ENCODE measurements at places on chromosomes 2 and 18.

DNA sequence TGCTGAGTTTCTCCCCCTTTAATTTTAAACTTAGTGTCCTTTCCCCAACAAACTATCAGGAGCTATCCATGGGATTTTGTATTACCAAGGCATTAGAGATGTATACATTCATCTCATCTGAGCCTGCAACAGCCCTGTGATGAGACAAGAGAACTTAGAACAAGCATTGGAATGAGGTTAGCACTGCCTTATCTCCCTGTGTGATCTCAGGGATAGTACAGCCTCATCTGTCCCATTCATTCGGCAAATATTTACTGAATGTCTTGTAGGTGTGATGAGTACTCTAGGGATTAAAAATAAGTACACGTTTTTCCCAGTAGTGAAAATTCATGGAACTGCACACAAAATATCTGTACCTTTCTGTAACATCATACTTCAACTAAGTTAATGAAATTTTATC, 45.6 kb downstream of the PAIP2B start:
- no peak for DNase-seq

- no peak for DNase-seq
Observed at GRCh38 chr2:3222636-3223035, 155.0 kb downstream of the EIPR1 start.

DNA sequence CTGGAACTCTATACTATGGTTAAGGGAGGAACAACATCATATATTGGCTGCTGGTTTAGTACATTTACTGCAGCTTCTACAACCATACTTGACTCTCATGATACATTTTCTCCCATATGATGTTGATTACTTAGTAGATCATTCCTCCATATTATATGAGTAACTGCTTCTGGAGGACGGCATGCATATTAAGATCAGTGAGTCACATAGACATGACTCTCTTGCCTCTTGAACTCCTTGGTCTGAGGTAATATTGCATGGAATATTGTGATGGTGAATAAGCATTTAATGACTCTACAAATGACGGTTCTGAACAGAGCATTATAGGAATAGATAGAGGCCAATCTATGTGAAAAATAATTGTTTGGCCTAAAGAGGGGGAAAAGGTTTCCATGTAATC, 418.8 kb upstream of the SPHKAP start:
- DNase-seq: no peak

GRCh38 chr2:169090133-169090820, 20.9 kb downstream of the DHRS9 start:
- no peak for DNase-seq

- no peak for DNase-seq
Observed at GRCh38 chr18:54700580-54700979, 109.5 kb downstream of the DYNAP start.

- no peak for DNase-seq
Observed at GRCh38 chr18:24246143-24246542, 107.3 kb downstream of the CABYR start.

Measured in NCI-H2107 (cell line).